ENCODE measurements at places on chromosomes 5 and 9.

DNA sequence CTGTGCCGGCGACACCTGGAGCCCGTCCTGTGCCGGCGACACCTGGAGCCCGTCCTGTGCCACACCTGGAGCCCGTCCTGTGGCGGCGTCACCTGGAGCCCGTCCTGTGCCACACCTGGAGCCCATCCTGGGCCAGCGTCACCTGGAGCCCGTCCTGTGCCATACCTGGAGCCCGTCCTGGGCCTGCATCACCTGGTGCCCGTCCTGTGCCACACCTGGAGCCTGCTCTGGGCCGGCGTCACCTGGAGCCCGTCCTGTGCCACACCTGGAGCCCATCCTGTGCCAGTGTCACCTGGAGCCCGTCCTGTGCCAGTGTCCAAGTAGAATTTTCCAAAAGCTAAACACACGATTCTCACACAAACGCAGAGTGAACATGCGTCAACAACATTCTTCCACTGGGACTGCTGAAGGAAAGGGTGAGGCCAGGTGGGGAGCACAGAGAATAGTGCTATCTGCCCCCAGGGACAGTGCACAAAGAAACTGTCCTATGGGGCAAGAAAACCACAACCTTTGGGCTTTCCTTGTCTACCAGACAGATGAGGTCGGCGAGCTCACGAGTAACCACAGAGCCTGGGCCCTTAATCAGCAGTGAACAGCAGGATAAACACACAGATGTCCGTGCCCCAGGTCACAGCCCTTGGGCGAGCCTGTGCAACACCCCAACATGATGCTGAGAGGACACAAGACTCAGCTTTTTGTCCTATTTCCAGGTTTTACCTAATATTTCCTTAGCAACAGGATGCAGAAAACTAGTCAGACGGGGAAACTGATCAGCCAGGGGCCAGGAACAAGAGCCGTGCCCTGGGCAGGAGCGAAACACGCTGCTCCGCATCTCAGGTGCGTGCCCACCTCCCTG is 7.9 kb downstream of the QSOX2 start:
- no peak for DNase-seq

- peak; percentile 29 for DNase-seq
Observed at GRCh38 chr9:36450110-36450732, 50.2 kb upstream of the RNF38 start.

DNA sequence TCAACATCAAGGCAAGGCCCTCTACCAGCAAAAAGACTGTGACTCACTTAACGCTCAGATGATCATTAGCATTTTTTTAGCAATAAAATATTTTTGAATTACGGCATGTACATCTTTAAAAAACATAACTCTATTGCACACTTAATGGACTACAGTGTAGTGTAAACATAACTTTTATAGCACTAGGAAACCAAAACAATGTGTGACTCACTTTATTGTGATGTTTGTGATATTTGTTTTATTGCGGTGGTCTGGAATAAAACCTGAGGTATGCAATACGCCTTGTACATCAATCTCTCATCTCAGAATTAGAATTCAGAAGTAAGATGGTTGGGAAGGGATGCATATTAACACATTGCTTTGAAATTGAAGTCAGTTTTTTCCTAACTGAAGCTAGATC is 106.9 kb upstream of the PTCH1 start:
- DNase-seq = no peak

GRCh38 chr5:173472164-173472563 is 143.9 kb upstream of the STC2 start:
- DNase-seq = no peak

- DNase-seq = no peak
Observed at GRCh38 chr5:105872569-105873270, 1798.0 kb downstream of the EFNA5 start.

DNA sequence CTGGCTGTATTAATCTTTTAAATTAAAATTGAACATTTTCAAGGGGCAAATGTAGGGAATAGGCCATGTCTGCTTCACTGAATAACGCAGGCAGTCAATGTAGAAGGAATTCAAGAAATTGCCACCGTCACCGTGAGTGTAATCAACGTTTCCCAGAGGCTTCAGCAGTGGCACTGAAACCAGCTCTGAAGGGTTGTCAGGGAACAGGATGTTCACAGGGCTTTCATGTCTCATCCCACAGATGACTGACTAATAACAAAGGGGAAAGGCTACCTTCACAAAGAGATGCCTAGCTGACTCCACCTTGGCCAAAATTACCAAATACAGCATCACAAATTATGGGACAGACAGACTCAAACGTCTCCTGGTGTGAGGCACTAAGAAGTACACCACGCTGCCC is 70.4 kb upstream of the SIMC1 start:
- no peak for DNase-seq

DNA sequence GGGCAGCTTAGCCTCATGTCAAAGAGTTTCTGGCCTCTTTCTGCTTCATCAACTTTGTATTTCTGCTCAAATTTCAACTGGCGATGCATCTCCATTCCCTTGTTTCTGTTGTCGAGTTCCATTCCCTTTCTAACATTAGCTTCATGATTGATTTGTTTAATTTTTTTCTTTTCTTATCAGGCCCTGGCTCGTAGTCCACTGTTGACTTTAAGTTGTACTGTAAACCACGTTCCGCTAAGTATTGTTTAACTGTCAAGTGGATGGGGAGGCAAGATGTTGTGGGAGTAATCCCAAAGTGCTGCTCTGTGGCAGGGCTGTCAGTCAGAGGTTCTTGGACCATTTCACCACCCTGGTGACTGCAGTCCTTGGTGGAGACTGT is 309.1 kb downstream of the PSAT1 start:
- DNase-seq = no peak

GRCh38 chr9:114503522-114504340 is 1.5 kb downstream of the WHRN start:
- DNase-seq = no peak

DNA sequence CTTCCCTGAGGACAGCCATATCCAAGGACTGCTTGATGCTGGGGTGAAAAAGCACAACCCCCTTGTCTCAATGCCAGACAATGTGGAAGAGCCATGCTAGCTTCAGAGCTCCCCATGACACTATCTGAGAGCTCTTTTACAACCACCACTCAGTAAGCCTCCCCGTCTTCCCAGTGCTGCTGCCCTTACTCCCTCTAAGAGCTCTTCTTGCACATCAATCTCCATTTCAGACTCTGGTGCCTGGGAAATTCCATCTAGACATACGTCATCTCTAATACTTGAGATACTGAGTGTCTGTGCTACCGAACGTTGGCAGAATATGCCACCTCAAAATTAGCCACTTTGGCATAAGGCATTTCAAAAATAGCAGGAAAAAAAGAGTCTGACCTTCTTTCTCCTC is 94.5 kb downstream of the EDIL3 start:
- no peak for DNase-seq

DNA sequence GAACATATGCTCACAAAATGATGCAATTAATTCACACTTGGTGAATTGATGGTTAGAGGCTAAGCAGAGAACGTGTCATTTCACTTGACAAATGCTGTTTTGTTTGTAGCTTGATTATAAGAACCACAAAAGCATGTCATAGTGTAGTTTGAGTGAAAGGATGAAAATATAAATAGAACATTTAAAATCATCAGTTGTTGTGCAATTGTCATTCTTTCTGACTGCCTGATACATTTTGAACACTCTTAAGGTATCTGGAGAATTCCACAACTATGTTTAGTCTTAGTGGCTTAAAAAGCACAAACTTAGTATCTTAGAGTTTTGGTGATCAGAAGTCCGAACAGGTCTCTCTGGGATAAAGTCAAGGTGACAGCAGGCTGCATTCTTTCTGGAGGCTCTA is 129.4 kb downstream of the BASP1 start:
- no peak for DNase-seq

- DNase-seq = no peak
Observed at GRCh38 chr5:177524941-177525655, 8.3 kb upstream of the DDX41 start.

- DNase-seq = no peak
Observed at GRCh38 chr9:3397766-3398165, 128.0 kb downstream of the RFX3 start.

- DNase-seq = no peak
Observed at GRCh38 chr5:111628901-111629300, 116.6 kb upstream of the STARD4 start.

GRCh38 chr9:38727497-38728001 is 7.6 kb upstream of the FAM240B start:
- no peak for DNase-seq

GRCh38 chr9:134781591-134782302 is 98.9 kb upstream of the FCN2 start:
- DNase-seq = peak; percentile 12

DNA sequence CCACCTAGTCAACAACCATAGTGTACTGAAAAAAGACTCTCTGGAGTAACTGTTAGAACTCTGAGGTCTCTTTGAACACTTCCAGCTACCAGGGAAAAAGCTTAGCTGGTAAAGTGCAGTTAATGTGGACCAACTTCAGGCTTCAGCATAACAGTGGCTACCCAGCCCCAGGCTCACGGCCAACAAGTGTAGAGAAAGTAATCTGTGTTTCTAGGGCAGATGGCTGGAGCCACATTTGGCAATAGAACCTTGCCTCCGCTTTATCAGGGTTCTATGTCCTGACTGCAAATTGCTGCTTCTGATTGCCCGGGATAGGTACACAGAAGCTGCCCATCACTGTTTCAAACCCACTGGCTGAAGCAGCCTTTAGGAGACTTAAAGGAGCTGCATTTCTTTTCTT is 76.0 kb upstream of the SIMC1 start:
- DNase-seq = no peak

Data from activated CD4-positive, alpha-beta memory T cell treated with anti-CD3 and anti-CD28 coated beads for 36 hours (primary cell).